ENCODE measurements at places on chromosomes 6 and 20.

- DNase-seq = no peak
Measured at GRCh38 chr6:160349020-160349441, 853 bp downstream of the SLC22A3 start.

- DNase-seq = no peak
Measured at GRCh38 chr6:136438441-136438840, 111.8 kb downstream of the MAP7 start.

DNA sequence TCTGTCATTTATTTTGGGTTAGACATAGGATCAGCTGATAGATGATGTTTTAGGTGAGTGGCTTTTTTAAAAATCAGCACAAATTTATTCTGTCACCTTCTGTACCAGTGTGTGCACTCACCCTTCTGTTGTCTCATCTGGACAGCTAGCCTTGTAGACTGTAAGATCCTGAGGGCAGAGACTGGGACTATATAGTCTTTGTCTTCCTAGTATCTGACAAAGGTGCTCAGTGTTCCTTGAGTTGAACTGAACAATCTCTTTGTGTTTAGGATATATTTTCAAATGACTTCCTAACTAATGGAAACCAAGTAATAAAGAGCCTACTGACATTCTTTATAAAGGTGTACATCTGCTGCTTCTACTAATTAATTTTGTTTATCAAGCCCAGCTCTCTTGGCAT, 3.0 kb downstream of the DCBLD1 start:
- DNase-seq = no peak

GRCh38 chr6:167974640-167975344, 22.7 kb upstream of the KIF25 start:
- DNase-seq = no peak

DNA sequence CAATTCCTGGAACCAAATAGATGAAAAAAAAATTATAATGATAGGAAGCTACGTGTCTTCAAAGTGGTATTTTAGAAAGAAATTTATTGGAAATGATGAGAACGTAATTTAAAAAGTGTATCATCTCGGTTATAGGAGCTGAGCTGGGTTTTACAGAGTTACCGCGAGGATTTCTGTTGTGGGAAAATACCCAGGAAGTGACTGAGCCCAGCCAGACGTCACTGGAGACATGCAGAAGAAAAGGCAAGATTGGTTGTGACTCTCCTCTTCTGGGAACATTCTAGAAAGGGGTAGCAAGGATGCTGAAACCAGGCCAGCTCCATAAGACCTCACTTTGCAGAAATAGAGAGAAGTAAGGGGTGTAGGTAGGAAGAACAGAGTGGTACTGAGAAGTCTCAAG, 95.9 kb upstream of the ADGRF1 start:
- no peak for DNase-seq

DNA sequence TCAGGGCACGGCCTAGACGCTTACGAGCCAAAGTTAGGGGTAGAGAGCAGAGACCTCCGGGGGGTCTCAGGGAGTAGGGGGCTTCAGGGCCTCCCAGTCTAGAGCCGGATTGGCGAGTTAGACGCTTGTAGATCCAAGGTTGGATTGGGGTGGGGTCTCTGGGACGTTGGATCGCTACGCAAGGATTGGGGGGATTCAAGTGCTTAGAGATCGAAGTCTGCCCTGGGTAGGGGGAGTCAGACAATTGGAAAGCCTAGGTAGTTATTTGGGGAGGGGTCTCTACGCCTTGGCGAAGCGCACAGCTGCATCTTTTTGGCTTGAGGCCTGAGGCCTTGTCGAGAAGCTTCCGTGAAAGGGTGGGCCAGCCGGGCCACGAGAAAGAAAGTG, 469 bp downstream of the STX16 start:
- no peak for DNase-seq

DNA sequence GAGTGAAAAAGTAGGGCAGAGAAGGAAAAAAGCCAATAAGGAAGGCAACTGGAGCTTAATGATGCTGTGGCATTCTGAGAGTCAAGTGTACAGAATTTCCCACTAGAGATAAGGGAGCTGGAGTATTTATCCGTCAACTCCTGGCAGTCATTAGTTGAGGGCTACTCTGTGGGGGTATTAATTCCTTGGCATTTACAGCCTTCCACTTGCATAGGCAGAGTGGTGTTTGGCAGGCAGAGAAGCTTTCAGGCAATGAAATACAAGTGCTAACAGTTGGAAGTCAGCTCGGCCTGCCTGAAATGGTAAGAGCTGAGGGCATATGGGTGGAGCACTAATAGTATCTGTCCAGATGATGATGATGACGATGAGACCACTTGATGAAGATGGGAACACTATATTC, 207.3 kb upstream of the FLRT3 start:
- peak; percentile 92 for DNase-seq

DNA sequence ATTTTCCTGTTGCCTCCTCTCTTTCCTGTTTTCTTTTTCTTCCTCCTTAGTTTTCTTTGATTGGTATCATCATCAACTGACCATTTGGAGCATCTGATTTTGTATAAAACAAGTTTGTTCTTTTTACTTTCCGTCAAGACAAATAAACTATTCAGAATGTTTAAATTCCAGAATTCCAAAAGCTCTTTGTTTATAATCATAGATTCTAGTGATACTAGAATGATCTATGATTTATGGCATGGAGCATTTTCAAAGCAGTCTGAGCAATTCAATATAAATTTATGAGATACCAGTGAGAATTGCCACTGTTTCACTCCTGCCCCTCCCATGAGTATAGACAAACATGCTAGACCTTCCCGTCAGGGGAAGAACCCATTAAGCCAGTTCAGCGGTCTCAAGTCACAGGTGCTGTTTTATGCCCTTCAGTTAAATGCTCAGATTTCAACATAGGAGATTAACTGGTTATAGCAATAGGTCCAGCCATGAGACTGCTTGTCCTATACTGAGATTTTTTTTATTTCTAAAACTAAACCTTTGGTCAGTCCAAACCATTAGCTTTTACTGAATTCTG, 60.7 kb downstream of the GRIK2 start:
- DNase-seq = no peak

DNA sequence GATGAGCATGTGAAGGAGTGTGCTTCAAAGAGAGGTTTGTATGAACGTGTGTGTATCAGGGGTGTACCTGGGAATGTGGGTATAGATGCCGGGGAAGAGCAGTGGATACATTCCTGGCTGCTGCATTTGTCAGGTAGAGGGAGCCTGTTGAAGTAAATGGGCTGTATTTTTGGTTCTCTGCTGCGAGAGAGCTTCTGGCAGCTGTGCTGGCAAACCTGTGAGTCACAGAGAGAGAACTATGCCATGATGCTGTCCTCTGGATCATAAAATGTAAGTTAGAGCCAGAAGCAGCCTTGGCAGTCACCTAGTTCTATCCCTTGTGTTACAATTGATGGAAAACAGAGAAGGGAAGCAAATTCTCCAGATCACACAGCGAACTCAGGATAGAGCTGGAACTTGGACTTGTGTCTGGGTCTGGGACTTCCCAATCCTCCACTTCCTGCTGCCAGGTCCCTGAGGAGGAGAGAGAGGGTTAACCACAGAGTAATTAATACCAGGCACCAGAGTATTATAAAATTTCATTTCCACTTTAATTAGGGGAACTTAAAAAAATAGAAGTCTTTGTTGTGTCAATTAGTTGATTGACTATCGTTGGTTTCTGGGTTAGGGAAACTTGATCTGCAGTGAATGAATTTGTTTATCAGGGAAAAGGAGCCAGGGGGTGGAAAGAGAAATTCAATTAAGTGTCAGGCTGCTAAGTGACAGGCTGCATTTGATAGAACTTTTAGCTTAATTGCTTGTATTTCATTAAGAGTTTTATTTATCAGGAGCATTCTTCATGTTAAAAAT, 41.1 kb upstream of the GTSF1L start:
- DNase-seq = no peak

DNA sequence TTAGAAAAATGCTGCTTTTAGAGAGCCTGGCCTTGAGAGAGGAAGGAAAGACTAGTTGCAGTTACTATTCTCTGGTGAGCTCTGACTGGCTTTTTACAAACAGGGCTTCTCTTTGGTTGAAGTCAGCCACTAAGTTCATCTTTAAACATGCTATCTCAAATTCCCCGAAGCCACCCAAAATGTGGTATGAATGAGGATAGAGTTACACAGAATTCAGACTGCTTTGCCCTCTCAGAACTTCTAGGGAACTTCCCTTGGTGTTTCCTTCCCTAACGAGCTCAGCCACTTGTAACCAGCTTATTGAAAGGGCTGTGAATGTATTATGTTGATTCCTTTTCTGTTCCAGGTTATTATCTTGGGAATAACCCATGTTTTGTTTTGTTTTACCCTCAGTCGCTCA, 73.5 kb downstream of the EFHC1 start:
- DNase-seq = no peak

- DNase-seq = no peak
Measured at GRCh38 chr6:148140772-148141557, 201.7 kb upstream of the SASH1 start.

DNA sequence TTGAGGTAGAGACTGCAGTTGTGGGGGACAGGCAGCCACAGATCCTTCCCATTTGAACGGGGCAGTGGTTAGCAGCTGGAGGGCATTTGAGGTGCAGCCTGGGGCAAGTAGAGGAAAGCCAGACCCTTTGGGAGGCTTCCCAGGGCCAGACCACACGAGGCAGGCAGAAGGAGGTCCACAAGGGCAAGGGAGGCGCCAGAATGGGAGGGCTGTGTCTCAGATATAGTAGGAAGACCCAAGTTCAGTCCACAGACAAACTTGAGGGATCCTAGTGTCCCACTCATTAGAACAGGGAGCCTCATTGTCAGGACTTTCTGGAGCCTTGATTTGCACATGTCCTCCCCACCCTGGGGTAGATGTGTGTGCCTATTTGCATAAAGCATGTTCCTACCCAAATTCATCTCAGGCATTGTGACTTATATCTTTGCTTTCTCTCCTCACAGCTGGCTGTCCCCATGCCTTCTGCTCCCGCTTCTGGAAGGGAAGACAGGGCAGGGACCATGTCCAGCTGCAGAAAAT, 166.0 kb downstream of the VEGFA start:
- no peak for DNase-seq

DNA sequence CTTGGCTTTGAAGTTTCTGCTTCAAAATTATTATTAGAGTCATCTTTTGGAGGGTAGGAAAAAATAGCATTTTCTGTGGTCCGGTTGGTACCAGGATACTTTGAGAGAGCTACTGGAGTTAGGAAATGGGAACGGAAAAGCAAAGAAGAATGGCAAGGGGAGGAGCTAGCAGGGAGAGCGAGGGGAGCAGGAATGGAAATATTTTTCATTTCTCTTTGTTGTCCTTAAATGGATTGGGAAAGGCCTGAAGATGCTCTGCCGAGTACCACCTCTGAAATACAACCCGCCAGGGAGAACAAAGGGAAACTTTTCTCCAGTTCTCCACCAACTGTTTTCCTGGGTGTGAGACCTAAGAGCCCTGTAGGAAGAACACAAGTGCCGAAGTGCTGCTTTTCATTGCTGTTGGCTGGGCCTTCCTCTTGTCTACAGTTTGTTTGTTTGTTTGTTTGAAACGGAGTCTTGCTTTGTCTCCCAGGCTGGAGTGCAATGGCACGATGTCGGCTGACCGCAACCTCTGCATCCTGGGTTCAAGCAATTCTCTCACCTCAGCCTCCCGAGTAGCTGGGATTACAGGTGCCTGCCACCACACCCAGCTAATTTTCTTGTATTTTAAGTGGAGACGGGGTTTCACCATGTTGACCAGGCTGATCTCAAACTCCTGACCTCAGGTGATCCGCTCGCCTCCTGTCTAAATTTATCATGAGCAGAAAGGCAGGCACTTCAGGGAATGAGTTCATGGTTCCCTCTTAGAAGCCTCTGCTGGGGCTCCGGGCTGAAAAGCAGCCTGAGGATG, 3.5 kb upstream of the TRAF3IP2 start:
- no peak for DNase-seq

DNA sequence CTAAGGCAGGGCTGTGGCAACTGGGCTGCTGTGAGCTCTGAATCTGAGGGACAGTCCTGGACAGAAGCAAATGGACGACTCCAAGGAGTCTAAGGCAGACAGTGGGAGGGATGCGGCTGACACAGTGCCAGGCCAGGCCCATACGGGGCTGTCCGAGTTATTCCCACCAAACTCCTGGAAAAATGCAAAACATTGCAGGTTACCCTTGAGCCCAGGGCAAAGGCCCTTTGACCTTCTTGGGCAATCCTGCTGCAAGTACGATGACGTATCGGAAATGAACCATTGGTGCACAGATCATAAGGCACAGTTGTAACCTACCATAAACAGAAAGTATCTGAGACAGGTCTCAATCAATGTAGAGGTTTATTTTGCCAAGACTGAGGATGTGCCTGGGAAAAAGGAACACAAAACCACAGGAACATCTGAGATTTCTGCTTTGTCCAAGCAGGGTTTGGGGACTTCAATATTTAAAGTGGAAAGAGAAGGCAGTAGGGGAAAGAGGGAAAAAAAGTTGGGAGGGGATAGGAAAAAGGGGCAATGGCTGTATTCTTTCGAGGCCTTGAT, 118.9 kb downstream of the DACT2 start:
- no peak for DNase-seq

DNA sequence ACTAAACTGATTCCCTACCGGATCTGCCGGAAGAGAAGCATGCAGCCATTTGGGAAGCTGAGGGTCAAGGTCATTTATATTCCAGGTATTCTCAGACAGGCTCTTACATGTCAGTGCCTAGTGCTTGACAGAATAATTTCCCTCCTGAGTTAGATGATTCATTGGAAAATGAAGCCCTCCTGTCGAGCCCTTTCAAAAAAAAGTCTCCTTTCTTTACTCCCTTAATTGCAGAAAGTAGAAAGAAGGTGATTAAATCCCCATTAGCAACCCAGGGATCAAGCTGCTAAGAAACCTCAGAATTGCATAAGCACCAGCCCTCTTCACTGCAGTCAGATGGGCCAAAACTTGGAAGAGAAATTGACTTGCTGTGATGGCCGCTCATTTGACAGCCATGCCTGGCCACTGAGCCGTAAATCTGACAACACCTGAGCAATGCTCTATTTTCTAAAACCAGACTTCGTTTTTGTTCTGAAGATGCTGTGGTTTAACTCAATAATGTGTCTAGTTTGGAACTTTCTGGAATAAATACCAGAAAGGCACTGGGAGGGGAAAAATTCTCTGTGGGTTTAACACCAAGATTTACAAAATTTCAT, 61.0 kb upstream of the ARMH2 start:
- no peak for DNase-seq

DNA sequence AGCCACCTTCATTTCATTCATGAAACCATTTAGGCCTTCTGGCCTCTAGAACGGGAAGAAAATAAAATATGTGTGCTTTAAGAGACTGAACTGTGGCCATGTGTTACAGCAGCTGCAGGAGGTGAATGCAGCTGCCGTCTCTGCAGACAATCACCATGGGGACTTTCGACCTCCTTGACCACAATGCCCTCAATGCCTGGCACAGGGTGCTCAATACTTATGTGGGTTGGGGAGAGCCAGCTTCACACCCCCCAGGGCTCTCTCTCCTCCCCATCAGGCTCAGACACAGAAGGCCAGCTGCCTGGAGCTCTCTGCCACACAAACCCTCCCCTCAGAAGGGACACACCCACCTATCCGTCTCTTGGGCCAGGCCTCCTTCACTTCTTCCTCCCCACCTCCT, 43.5 kb downstream of the ANKRD60 start:
- no peak for DNase-seq

GRCh38 chr20:13554706-13555105, 84.0 kb downstream of the TASP1 start:
- no peak for DNase-seq

Data from NCI-H446 (cell line).